SIG-M5 (cell line): ENCODE measurements at places on chromosomes 16 and 17.

DNA sequence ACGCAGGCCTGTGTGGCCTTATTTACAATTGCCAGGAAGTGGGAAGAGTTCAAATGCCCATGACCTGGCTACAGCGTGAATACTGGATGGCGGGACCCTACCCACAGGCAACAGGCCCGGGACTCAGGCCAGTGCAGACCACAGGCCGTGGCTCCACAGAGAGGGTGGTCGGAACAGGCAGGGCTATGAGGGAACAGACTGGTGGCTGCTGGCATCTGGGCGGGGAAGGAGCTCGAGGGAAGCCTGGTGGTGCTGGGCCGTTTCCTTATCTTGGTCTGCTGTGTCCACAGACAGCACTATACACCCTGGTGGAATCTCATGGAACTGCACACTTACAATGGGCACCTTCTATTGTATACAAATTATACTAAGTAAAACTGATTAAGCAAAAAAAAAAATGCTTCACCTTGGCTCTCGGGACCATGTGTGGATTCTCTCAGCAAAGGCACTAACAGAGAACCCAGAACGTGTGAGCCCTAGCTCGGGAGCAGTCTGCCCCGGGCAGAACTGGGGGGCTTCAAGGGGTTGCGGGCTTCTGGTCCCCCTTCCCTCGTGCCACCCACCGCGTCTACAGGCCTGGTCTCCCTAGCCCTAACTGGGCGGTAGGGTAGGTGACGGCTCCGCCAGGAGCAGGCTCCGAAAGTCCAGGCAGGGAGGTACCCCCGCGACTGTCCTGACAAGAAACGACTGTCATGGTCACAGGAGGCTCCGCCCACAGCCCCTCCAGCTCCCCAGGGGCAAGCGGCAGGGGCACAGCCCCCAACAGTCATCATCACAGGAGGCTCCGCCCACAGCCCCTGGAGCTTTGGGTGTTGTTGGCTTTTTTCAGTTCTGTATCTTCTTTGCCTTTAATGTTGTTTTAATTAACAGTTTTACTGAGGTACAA is 21.8 kb downstream of the CEP131 start:
- no peak for DNase-seq

GRCh38 chr17:74635418-74635817 is 11.9 kb upstream of the CD300E start:
- no peak for DNase-seq

- no peak for DNase-seq
Measured at GRCh38 chr16:84360170-84360569, 8.2 kb upstream of the ATP2C2 start.

- no peak for DNase-seq
Measured at GRCh38 chr17:39746145-39746461, 8.4 kb downstream of the GRB7 start.

DNA sequence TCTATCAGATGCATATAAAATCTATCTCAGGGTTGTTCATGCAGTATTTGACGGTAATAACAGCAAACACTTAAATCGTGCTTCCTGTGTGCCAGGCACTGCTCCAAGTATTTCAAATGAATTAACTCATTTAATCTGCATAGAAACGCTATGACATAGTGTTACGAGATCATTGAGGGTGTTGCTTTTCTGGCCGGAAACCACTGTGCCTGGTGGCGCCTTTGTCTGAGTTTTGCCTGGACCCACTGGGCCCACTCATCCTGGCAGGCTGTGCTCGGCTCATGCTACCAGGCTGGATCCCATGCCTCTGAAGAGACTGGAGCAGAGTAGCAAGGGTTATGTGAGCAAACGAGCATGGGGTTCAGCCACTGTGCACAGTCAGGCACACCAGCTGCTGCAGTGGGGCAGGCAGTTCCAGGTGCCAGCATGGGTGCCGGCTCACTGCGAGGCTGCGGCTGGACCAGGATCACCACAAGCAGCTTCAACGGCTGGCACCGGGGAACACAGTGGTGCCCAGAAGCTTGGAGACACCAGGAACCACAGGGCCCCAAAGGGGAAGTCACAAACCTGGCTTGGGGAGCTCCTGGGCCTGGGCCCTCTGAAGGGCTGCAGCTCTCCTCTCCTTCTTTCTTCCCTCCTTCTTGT is 45.9 kb upstream of the CLEC19A start:
- DNase-seq = no peak

- no peak for DNase-seq
Measured at GRCh38 chr16:86809458-86809955, 231.2 kb downstream of the FOXL1 start.

- DNase-seq = no peak
Measured at GRCh38 chr16:49810831-49811230, 45.1 kb downstream of the ZNF423 start.

GRCh38 chr17:48294806-48295361 is 135.1 kb downstream of the SKAP1 start:
- no peak for DNase-seq

DNA sequence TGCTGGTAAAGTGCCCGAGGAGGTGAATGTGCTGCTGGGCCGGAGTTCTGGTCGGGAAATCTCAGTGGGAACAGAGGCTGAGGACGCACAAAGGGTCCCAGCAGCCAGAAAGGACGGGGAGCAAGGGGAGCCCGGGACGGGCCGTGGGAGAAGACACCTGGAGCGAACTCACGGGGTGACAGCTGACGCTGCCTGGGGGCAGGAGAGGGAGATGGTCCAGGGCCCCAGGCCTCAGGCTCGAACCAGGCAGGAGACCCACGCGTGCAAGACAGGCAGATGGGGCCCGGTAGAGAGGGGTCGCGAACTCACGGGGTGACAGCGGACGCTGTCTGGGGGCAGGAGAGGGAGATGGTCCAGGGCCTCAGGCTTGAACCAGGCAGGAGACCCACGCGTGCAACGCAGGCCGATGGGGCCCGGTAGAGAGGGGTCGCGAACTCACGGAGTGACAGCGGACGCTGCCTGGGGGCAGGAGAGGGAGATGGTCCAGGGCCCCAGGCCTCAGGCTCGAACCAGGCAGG is 72.9 kb downstream of the METRNL start:
- DNase-seq = no peak

DNA sequence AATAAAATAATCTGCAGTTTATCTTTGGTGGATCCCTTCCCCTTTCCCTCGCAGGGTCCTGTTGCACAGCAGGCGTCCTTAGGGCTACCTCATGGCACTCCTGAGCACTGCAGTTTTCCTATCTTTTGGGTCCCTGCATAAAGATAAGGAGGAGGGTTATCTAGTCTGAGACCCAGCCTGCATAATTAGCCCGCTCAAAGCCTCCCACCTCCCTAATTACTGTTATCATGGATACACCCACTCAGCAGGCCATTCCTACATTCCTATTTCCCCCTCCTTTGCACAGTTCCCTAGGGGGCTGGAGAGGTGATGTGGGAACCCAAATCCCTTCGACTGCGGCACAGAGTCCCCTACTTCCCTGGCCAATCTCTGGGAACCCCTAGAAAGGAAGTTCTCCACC is 5.1 kb upstream of the CLUH start:
- DNase-seq = no peak

DNA sequence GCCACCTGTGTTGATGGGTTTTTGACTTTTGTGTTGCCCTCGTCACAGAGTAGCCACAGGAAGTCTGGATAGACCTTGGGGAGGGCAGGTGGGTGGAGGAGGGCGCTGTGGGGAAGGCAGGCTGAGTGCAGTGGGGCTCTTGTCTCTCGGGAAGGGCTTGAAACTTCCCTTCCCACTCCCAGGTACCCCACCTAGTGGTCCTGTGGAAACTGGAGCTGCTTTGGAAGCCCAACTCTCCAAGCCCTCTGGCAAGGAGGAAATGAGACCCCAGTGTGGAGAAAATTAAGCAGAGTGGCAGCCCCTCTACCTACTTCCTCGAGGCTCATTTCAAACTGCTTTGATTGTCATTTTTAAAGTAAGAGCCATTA is 9.2 kb downstream of the CA5A start:
- no peak for DNase-seq

DNA sequence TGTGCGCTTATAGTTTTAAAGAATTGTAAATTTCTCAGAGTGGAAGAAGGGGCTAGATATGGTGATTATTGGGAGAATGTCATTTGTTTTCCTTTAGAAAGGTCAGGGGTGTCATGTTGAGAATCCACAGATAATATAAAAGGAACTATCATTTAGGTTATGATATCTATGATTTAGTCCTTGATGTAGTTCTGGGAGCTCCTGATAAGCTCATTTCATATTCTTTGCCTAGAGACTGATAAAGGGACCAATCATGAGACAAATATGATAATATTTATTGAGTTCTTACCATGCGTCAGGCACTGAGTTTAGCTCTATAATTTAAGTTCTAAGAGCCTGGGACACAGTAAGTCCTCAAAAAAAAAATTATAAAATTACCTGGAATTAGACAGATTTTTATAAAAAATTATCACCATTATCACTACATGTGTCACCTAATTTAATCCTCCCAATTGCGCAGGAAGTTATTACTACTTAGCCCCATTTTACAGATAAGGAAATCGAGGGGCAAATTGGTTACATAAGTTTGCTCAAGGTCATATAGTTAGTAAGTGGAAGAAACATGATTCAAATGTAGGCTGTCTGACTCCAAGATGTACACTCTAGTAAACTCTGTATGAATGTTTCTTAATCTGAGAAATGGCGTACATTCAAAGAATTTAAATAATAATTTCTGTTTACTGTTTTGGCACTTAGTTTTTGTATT is 2.5 kb downstream of the AATF start:
- DNase-seq = no peak

DNA sequence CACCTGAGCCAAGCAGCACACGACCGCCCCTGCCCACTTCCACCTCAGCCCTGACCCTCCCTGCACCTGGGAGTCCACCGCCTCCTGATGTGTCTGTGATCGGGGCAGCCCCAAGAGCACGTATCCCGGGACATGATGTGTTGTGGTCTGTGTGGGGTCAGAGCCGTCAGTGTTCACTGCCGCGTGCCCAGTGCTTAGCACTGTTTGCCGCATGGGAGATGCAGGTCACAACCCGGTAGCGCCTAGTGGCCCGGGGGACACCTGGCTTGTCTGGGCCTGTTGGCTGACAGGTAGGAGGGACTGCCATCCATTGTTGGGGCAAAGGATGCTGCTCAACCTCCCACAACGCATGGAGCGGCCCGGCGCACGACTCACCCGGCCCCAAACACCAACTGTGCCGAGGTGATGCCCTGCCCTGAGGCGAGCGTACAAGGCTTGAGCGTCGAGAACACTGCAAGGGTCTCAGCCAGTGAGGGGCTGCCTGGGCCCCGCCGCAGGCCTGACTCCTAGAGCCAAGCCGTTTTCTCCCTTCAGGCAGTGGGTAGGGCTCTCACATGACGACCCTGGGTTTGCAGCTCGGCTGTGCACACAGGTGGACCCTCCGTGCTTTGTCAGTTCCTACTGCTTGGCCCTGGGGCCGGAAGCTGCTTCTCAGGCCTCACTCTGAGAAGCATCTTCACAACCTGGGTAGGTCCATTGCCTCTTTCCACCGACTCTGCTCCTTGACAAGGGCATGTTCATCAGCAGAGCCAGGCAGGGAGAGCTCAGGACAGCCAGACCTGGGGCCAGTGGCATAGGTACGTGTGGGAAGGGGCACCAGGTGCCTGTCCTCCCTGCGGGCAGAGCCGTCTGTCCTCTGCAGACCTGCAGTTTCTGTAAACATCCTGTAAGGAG is 5.9 kb upstream of the C16orf95 start:
- DNase-seq = no peak

DNA sequence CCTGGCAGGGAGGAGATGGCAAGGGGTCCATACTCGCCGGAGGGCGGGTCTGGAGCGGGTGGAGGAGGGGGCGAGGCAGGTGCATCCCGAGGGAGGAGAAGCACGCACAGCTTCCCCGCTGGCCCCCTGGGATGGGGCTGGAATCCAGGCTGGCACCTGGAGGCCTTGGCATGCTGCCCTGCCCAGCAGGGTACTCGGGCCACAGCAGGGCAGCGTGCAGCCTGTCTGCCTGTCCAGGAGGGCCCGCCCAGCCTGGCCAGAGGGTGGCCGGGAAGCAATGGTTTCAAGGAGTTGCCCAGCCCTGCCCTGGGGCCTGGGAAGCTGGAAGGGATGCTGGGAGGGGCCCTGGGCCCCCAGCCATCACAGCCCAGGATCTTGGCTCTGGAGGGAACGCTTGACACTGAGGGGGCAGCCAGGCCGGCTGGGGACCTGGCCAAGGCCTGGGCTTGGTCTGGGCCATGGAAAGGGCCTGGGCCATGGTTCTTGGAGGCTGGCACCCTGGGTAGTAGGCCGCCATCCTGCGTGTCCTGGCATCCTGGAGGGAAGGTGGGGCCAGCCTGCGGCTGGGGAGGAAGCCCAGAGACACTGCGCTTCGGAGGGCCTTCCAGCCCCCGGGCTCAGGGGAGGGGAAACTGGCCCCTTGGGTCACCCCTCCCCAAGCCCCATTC is 1.1 kb downstream of the GLIS2 start:
- DNase-seq = no peak

GRCh38 chr17:42087736-42088705 is 10.3 kb downstream of the ZNF385C start:
- DNase-seq = no peak

DNA sequence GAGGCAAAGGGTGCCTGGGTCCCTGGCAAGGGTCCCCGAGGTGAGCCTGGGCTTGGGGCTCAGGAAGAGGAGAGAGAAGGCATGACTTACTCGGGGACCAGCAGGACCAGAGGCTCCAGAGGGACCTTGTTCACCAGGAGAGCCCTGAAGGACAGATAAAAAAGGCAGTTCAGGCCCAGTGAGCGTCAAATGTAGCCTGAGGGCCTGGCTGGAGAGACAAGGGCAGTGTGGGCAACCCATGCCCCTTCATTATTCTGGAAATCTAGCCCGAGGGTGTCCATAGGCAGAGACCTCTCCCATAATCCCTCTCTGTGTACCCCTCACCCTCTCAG is 14.1 kb downstream of the COL1A1 start:
- DNase-seq = no peak

- no peak for DNase-seq
Measured at GRCh38 chr17:74182041-74182723, 21.3 kb upstream of the RPL38 start.

DNA sequence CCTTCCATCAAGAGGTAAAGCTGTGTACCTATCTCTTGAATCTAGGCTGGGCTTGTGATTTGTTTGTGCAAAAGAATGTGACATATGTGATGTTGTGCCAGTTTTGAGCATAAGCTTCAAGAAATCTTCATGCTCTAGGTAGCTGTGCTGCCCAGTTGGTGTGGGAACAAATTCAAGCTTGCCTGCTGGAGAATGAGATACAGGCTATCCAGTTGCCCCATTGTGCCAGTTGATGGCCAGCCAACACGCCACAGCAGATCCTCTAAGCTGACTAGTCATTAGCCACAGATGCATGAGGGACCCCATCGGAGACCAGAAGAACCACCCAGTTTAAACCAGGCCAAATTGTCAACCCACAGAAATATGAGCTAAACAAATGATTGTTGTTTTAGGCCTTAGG is 180.5 kb upstream of the MPHOSPH6 start:
- no peak for DNase-seq

DNA sequence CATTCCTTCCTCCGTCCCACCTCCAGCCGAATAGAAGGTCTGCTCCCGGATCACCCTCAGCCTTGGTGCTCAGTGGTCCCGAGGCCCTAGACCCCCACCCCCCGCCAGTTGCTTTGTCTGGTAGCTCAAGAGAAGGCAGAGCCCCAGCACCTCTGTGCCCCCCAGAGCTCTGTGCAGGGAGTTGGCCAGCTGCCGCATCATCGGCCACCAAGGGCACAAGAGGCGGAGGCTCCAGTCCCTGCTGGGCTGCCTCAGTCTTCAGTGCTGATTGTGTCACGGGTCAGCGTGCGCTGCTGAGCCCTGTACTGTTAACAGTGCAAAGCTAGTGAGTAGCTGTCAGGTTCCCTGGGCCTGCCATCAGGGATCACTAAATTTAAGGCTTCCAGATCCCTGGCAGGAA is 22.2 kb upstream of the DRG2 start:
- no peak for DNase-seq

GRCh38 chr17:82674656-82675475 is 23.6 kb downstream of the RAB40B start:
- DNase-seq = no peak

GRCh38 chr16:26149364-26150190 is 457.8 kb downstream of the HS3ST4 start:
- DNase-seq = no peak
